ENCODE measurements at places on chromosomes 16 and 17.

GRCh38 chr17:47902039-47902744 is 6.2 kb downstream of the SP2 start:
- no peak for DNase-seq

- no peak for DNase-seq
These were observed 143.7 kb upstream of the ZFHX3 start for GRCh38 chr16:73191660-73192046.

DNA sequence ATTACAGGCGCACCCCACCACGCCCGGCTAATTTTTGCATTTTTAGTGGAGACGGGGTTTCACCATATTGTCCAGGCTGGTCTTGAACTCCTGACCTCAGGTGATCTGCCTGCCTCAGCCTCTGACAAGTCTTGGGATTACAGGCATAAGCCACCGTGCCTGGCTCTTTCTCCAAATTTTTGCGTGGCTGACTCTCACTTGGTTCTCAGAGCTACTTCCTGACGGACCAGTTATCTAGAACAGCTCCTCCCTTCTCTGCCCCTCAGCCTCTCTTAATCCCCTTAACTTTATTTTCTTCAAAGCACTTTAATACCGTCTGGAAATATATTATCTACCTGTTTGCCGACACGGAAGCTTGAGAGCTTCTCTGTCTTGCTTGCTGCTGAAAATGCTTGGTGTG is 4.2 kb downstream of the YPEL2 start:
- no peak for DNase-seq

DNA sequence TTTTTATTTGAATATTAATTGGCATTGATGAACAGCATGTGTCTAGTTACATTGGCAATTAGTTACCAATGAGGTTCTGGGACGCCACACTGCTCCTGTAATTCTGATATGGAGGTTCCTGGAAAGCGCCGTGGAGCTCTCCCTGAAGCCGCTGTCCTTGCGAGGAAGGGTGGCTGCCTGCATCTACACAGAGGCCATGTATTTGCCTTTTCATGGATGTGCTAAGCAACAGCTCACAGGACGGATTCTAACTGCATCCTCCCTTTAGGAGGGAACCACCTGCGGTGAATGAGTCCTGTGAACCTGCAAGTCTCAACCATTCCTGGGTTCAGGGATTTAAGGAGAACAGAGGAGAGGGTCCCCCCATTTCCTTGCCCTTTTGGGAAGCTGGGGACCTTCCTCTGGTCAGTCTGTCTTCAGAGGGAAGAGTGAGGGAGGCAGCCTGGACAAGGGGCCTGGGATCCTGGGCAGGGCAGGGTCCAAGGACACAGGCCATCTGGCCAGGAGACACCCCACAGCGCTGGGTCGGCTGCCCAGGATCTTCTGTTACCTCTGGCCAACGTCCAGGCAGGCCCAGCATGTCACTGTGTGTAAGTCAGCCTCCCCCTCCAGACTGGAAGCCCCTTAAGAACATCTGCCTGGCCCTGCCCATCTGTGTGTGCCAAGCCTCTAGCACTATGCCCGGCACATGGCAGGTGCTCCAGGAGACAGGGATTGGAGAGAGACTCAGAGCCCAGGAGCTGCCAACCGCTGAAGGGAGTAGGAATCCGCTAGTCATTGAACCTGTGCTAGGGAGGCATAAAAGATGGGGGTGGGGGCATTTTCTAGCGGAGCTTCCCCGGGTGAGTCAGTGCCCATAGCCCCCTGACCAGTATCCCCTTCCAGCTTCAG is 314.1 kb upstream of the TNRC6C start:
- no peak for DNase-seq

DNA sequence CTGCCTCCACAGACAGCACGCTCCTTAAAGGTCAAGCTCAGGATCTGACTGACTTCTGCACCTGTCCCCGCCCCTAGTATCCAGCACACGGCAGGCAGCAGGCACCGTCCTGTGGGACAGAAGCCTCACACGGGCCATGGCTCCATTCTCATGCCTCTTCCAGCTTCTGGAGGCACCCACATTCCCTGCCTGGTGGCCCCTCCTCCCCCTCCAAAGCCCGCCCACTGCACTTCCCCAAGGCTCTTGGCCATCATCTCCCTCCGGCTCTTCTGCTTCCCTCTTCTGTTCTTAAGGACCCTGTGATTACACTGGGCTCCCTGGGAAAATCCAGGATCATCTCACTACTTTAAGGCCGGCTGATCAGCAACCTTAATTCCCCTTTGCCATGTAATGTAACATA is 3.5 kb downstream of the CANT1 start:
- no peak for DNase-seq

DNA sequence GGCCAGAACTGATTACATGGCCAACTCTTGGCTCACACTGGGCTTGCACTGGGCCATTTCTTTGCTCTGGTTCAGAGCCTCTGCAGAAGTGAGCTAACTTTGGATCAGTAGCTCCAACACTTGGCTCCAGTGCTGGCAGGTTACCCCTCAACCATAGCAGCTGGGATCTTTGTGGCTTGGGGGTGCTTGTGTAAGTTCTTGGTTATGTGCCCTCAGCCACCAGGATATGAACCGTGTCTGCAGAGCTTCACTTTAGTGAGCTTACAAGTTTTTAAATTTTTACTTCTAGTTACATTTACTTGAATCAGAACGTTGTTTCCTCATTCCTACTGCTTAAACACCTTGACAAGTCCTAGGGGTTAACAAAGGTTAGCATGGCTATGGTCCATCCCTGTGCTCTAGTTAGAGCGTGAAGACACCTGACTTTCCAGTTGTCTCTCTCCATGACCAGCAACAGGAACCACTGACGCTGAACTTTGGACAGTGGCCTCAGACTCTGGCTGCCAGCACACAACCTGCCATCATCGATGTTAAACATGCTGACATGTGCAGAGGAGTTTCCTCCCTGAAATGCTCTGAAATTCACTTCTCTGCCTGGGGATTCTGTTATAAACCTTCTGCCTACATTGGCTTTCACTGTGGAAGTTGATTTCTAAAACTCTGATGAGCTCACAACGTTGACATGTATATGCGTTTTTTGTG is 4.1 kb downstream of the PDF start:
- DNase-seq = no peak

DNA sequence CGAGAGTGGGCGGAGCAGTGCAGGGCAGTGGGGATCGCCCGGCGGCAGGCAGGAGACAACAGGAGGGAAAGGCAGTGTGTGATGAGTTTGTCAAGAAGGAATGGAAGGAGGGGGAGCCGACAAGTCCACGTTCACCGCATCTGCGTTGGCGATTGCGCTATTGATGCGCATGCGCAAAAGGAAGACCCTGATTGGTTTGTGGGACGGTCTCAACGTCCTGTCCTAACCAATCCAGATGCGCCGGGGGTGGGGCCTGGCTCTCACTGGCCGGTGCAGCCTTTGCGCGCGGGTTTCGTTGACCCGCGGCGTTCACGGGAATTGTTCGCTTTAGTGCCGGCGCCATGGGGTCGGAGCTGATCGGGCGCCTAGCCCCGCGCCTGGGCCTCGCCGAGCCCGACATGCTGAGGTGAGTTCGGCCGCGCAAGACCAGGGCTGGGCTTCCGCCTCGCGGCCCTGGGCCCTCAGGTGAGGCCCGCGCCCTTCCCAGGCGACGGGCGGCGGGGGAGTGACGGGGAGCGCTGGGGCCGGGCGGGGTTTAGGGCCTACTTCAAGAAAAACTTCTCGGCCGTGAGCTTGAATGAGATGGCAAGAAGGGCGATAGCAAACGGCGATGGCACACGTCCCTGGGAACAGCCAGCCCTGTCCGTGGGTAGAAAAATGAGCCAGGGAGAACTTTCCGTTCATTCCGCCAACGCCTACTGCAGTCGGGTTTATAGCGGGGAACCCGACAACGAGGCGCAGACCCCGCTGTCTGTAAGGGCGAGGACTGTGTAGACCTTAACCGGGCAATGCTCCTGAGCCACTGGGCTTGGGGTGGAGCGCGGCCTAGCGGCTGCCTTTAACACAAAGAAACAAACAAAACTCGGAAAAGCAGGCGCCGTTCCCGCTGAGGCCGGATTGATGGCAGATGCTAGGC is at the start of gene ORC6:
Gene ORC6, plus strand, starts transcription at position 295 of the 916 bp plus-strand sequence. Its CDS starts 47 bp downstream, at position 342.
- peak; percentile 97 for DNase-seq

DNA sequence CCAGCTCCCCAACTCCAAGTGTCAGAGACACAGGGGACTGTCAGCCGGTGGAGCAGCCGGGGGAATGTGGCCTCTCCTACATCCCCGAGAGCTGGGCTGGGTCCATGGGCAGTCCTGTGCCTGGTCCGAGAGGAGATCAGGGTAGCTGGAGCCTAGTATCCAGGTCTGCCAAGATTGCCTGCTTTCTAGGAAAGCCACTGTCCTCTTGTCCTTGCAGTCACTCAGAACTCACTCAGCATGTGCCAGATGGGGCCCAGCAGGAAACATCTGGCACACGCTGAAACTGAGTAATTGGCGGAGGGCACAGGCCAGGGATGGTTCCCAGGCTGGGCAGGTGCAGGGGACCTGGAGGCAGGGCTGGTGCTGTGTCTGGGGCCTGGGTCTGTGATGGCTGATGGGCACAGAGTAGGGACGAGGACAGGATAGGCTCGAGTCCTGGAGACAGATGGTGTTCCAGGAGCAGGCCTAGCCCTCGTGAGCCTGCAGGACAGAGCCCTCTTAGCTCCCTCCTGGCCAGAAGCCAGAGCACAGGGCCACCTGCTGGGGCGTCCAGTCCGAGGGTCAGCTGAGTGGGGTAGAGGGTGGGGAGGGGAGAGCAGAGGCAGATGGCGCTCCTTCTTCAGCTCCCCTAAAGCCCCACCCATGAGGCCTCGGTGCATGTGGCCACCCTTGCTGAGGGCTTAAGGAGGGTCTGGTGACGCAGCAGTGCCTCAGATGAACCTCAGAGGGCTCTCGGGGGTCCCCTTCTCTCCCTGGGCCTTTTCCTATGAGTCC is 31.1 kb downstream of the ADCY7 start:
- no peak for DNase-seq

DNA sequence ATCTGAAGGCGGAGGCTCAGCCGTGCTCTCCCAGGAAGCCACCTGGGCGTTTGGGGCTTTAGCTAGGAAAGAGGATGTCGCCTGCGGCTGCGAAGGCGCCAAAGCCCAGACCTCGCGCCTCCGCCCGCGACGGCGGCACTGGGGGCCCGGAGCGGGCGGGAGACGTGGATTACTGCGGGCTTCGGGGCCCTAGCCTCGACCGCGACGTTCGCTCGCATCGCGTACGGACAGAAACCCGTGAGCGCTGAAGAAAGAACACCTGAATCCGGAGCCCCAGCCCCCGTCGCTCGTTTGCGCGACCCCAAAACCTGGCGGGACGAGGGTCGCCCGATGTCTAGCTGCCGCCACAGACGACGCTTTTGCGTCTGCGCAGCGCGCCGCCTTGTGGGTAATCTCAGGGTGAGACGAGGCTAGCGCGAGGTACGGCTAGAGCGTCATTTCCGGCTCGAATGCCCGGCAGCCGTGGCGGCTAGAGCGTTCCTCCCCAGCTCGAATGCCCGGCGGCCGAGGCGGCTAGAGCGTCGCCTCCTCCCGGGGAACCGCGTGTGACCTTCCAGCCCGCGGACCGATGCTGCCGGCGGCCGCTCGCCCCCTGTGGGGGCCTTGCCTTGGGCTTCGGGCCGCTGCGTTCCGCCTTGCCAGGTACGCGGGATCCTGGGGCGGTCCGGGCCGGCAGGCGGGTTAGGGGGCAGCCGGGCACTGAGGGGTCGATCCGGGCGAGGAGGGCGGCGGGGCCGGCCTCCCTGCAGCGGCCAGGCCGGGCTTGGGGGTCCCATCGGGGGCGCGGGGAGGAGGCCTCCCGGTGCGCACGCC is at the start of gene MRPL12:
Gene MRPL12, plus strand, starts transcription at position 434 of the 813 bp plus-strand sequence. Its CDS starts 135 bp downstream, at position 569.
- peak; percentile 92 for DNase-seq

DNA sequence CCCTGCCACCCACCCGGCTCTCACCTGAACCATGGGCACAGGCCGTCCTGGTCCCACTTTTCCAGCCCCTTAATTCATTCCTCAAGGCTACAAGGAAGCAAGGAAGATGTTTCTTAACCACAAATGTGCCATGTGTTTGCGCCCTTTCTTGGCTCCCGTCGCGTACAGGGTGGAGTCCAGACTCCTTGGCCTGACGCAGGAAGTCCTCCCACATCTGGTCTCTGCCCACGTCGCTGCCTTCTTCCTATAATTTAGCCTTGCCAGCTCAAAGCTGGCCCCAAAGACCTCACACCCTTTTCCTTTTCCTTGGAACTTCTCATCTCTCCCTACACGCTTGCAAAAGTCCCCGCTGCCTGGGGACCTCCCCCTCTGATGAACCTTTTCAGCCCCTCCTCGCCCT is 38.8 kb upstream of the BHLHA9 start:
- DNase-seq = no peak
